ENCODE measurements at places on chromosomes 6 and 20.

DNA sequence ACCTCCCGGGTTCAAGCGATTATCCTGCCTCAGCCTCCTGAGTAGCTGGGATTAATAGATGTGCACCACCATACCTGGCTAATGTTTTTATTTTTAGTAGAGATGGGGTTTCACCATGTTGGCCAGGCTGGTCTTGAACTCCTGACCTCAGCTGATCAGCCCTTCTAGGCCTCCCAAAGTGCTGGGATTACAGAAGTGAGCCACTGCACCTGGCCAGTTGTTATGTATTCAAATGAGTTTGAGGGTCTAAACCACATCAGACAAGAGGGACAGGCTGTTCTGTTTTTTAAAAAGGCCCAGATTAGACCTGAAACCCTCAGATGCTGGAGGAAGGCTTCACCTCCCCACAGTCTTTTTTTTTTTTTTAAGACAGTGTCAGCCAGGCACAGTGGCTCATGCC, 4.1 kb upstream of the SPAG4 start:
- DNase-seq = no peak

- no peak for DNase-seq
Measured at GRCh38 chr6:51467231-51467952, 620.0 kb downstream of the PKHD1 start.

DNA sequence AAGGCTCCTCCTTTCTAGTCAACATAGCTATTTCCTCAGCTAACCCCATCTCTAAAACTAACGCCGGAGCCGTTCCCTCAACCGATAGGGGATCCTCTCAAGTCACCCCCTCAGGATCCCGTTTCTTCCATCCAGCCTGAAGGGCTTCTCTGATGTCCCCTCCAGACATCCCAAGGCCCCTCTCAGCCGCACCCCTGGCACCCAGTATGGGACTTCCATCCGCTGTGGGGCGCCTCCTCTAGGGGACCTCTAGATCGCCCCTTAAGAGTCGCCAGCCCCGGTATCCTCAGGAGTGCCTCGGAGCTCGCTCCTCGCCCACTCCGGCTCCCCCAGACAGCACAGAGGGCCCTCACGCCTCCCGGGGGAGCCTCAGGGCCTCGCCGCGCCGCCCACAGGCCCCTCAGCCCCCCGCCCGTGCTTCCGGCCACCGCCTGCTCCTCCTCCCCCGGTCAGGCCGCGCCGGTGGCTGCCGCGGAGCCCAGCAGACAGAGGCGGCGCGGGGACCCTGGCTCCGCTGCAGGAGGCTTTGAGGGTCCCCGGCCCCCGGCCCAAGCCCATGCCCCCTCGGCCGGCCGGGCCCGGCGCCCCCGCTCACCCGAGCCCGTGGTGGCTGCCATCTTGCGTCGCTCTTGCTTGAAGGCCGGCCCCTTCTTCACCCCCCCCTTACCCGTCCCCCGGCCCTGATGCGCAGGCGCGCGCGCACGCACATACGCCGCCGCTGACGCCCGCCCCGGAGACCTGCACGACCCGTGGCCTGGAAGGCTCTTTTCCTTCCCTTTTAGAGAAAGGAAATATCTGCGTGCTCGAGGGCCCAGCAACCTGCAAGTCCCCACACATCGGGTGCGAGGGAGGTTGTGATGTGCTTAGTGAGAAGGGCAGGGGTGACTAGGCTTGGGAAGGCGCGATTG, at the start of gene UBE2V1:
Gene UBE2V1 (minus strand): TSS at position 639 of the 908 bp plus-strand sequence. CDS start 22 bp downstream, at position 617.
- peak; percentile 89 for DNase-seq

DNA sequence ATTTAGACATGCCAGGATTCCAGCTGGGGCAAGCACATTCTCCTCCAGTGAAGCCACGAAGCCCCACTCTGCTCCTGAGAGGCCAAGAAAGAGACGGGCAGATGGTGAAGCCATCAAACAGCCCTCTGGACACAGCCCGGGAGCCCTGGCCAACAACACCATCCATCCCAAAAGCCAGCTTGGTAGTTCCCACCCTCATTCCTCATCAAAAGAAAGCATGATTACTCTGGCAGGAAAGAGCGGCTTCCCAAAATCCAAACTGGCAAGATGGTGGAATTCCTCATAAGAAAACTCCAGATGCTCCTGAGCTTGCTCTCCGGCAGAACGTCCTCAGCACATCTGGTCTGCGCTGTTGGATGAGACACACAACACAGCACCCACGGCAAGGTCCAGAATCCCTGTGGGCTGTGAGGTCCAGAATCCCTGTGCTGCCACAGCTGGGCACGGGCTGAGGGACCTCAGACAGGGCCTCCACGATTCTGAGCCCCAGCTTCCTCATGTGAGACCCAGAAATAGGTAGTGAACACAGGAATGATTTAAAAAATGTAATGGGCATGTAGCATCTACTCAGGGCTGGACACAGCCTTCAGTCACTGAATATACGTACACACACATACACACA, 52.6 kb downstream of the THBS2 start:
- DNase-seq = no peak

DNA sequence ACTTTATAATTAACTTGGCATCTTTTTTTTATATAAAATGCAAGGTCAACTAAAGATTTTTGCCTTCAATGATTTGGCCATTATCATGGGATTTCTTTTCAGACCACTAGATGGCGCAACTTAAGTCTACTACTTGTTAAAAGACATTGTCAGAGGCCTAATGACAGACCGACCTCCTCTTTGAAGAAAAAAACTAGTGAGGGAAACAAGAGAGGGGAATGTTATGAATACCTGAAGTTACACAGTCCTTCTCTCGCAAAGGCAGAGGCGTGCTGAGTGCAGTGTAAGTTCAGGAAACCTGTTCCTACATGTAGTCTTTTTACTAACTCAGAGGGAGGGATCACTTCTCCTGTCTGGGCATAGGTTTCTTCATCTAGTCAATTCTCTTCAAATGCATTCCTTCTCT, 9.3 kb downstream of the TRAPPC3L start:
- no peak for DNase-seq

- DNase-seq = no peak
Measured at GRCh38 chr6:142276256-142276655, 25.6 kb upstream of the ADGRG6 start.

DNA sequence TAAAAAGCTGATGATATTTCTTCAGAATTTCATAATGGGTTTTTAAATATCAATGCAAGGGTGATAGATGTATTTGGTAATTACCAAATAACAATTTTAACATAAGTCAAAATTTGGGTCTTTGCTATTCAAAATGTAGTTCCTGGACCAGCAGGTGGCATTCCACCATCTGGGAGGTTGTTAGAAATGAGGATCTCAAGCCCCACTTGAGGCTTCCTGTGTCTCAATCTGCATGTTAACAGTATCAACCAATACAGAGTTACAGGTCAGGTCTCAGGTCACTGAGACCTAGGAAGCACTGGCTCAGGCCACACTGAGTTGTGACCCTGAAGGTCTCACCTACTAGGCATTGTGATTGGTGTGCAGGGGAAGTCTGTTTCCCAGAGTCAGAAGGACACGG, 57.2 kb upstream of the MTRF1L start:
- no peak for DNase-seq

DNA sequence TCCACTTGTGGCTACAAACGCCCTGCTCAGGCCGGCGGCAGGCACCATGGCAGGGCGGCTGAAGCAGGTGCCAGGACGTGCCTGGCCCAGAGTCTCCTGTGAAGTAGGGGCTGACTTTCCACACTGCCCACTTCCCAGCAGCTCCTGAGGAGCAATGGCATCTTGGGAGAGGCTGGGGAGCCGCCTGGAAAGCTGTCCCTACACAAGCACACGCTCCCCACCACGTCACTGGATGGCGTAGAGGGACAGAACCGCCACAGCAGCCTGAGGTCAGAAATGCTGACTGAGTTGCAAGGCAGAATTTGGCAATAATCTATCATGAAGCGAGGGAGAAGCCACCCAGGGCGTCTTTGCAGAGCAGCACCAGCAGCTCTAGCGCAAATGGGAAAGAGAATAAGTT, 86.3 kb downstream of the NINL start:
- no peak for DNase-seq

DNA sequence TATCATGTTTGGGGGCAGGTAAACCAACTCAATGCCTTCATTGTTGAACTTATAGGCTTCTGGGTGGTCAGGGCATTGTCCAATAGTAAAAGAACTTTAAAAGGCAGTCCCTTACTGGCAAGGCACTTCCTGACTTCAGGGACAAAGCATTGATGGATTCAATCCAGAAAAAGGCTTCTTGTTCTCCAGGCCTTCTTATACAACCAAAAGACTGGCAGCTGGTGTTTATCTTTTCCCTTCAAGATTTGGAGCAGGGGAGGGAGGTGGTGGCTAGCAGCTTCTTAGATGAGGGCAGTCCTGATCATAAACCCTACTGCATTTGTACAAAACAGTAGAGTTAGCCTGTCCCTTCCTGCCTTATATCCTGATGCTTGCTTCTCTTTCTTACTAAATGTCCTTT, 57.5 kb downstream of the NCOA3 start:
- no peak for DNase-seq

DNA sequence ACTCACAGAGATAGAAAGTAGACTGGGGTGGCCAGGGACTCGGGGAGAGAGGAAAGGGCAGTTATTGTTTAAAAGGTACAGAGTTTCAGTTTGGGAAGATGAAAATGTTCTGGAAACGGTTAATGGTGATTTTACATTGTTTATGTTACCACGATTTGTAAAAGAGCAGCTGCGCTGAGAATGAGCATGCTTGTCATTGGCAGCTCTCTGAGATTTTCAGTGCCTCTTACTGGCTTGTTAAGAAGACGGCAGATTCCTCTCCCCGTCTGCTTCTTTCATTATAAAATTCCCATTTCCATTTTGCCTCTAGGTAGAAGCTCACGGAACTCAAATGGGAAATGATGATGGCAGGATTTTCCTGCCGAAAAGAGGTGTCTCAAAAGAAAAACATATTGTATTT, 39.7 kb upstream of the PPP1R3G start:
- DNase-seq = no peak

- no peak for DNase-seq
Measured at GRCh38 chr6:137846274-137846673, 20.8 kb upstream of the TNFAIP3 start.

DNA sequence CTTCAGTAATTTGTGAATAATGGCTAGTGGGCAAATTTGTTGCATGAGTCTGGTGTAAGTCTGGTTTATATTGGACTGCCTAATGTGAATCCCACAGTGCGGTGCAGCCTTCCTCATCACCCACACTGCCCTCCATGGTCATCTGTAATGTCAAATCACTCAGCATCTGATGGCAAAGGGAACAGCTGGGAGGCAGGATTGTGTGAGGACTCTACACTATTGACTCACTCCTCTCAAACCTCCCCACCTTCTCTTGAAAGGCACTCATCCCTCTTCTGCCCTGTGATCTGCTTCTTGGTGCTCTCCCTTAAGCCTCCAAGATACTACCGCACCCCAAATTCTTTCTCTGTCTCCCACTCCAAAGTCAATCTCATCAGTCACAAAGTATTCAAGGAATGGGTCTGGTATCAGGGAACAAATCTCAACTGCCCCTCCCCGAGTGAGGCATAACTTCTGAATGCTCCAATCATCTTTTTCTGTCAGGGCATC, 146.0 kb upstream of the BEND6 start:
- DNase-seq = no peak

GRCh38 chr6:44036196-44036595, 91.1 kb downstream of the MRPL14 start:
- DNase-seq = no peak

- DNase-seq = no peak
Measured at GRCh38 chr20:59139998-59140397, 23.6 kb upstream of the ZNF831 start.

DNA sequence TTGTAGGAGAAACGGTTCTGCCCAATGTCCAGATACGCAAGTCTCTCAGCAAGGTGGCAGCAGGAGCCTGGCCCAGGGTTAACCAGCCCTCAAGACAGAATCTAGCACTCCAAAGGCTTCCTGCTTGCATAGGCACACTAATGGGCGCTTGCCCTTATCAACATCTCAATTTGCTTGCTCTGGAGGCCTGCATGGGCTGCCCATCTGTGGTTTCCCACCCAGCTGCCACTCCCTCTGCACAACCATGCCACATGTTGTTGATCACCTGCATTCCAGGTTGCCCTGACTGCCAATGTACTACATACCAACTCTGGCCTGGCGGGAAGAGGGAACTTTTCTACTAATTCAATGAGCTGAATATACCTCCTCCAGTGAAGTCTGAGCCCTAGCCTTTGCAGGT, 74.6 kb downstream of the ATG5 start:
- no peak for DNase-seq

- no peak for DNase-seq
Measured at GRCh38 chr6:132063738-132064137, 112.6 kb upstream of the CCN2 start.

DNA sequence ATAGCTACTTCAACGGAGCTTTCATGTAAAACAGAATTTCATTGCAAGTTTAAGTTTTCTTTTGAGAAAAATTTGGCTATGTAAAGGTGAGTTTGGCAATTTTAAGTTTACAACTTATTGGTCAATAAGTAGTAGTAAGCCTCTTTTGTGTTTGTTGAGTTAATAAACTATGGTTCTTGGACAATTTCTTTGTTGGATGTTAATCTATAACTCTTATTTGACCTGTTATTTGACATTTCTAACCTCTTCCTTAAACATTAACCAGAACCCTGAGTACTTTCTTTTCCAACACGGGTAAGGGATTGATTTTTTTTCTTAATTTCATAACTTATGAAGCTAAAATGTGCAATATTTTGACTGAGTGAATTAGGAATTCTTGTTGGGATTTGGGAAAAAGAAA, 354.4 kb downstream of the PRKN start:
- DNase-seq = no peak

- no peak for DNase-seq
Measured at GRCh38 chr20:9130521-9130920, 61.6 kb downstream of the PLCB4 start.

DNA sequence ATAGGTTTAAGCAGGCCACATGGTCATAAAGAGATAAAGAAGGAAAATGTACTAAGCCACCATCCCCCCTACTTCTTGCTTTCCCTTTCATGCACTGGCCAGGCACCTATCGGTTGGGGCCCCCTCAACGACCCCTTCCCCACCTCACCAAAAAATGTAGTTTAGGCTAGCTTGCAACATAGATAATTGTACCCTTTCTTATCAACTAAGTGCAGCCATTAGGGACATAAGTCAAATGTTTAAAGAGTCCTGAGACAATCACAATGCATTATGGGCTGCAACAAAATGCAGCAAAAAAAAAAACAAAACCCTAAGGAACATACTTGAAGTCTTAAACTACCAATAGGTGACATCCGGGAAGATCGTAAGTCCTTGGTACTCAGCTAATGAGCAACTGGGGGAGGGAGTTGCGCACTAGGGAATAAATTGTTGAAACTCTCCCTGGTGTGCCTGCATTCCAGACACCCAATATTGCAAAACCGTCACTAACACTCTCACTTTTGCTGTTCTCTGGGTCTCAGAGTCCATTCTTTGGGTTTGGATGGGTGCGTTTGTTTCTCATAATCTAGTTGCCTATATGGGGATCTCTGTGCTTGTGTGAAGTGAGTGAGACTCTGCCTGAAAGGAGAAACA, 12.4 kb upstream of the HLA-G start:
- no peak for DNase-seq

DNA sequence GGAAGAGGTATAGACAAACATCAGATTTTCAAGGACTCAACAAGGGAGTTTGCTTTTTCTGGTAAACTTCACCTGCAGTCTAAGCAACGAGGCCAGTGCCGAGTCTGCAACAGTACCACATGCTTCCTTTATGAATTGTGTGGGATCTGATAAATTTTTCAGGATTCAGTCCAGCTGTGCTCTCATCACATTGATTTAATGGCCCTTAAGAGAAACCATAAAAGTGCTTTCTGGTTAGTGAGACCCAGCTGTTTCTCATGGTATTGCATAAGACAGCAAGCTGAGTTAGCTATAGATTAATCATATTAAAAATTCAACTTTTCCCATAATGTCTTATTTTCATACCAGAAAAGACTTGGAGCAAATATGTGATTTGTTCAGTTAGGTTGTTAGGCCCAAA, 291.4 kb downstream of the CENPW start:
- no peak for DNase-seq

GRCh38 chr6:89098461-89098860, 17.9 kb downstream of the PNRC1 start:
- no peak for DNase-seq

Measured in activated CD4-positive, CD25-positive, alpha-beta regulatory T cell treated with anti-CD3 and anti-CD28 coated beads, Interleukin-2, amount 50 U/mL, for 72 hours (primary cell).